ENCODE measurements at places on chromosomes 1 and 21. TPM values are rescaled to one million over a fixed set of nuclear protein-coding genes. Genes with fewer than 3 reads are reported as not detected.

- DNase-seq, result no peak
Measured at GRCh38 chr1:17768651-17769241, 13.6 kb downstream of the ACTL8 start.

Gene GPN2
- 28.5 TPM for total RNA-seq

Gene OR10R2
- total RNA-seq, result not detected

Gene FMOD
- 95.2 TPM for total RNA-seq

DNA sequence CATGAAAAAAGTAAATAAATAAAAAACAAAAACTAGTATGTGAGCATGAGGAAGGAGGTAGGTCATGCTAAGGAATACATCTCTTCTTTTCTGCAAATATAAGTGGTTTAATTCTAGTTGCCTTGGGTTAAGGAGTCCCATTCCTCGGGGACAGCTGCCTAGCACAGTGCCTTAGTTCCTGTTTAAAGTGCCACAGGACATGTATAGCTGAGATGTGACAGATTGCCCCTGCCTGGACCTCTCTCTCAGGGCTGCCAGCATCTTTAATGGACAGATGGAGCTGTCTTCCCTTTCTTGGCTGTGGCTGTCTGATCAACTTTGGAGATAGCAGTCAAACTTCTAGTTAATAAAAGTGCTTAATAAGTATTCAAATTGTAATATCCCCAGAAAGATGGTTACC lies 50.0 kb downstream of the TSEN15 start:
- DNase-seq, result no peak

GRCh38 chr1:19477284-19478249 lies 7.8 kb downstream of the CAPZB start:
- DNase-seq, result no peak

GRCh38 chr1:167676205-167676915 lies 45.4 kb upstream of the MPZL1 start:
- DNase-seq, result no peak

DNA sequence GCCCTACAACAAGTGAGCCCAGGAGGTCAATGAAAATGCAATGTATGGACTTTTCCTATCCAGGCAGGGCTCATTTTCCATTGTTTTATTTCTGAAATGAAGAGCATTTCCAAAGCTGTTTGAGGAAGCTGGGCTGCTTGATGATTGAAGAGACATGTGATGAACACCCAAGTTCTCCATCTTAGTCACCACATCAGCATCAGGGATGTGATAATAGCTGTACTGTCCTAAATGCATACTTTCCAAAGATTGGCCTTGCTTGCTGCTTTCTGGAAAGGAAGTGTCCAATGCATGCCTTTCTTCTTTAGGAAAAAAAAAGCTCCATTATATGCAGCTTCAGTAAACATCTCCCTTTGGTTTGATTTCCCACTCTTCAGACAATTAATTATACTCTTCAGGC lies 425.9 kb upstream of the RUNX1 start:
- DNase-seq, result no peak

Gene CHAF1B
- 1.2 TPM for total RNA-seq

Gene ZFP69
- total RNA-seq, result 3.0 TPM

DNA sequence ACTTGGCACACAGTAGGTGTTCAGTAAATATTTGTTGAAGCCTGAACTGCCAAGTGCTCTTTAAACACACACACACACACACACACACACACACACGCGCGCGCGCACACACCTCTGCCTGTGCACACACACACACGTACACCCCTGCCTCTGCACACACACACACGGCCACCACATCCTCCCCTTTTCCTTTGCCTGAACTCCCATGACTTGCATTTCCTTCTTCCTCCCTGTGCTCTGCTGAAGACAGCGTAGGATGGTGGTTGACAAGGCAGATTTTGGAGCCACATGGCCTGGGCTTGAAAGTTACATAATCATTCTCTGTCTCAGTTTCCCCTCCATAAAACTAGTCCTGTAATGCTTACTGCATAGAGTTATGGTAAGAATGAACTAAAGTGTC lies 712.3 kb downstream of the PTPRU start:
- no peak for DNase-seq

Gene B3GALNT2
- 23.4 TPM for total RNA-seq

DNA sequence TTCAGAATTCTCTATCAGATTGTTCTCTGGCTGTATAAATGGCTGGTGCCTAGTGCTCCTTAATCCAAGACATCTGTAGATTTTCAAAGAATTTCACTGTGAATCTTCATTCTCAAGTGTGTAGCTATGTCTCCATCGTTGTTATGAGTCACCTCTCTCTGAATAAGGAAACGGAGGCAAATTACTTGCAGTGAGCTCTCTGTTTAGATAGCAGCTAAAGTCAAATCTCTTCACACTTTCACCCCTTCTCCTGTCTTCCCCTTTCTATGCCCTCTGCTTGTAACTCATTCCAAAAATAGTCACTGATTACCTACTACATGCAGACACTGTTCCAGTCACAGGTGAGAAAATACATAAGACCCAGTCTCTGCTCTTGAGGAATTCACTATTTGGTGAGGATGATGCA lies 39.7 kb downstream of the CHML start:
- DNase-seq, result no peak
